ENCODE measurements at places on chromosomes 2 and 18.

- no peak for DNase-seq
Measured at GRCh38 chr2:43251171-43251731, 24.8 kb upstream of the ZFP36L2 start.

DNA sequence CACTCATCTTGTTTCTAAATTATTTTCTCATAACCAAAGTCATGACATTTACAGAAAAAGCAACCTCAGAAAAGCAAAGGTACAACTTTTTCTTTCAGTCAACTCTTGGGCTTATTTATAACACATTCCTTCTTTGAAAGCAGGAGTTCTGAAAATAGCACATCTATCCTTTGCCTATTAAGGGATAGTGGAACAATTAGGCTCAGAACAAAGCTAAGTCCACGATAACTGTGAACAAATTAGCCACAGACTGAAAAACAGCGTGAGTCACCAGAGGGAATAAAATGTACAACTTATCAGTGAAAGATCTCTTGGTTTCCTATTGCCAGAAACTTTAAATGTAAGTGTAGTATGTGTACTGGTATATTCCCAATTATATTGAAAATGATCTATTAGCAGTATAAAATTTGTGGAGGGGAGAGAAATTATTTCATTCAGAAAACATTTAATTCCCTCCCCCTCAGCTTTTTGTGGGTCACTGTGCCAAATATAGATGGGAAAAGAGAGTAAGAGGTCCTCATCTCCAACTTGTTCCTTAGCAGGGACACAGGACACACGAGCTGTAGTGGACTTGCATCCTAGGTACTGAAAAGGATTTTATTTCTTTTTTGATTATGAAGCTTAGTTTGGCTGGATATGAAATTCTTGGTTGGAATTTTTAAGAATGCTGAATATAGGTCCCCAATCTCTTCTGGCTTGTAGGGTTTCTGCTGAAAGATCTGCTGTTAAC, 15.4 kb upstream of the MATN3 start:
- no peak for DNase-seq

DNA sequence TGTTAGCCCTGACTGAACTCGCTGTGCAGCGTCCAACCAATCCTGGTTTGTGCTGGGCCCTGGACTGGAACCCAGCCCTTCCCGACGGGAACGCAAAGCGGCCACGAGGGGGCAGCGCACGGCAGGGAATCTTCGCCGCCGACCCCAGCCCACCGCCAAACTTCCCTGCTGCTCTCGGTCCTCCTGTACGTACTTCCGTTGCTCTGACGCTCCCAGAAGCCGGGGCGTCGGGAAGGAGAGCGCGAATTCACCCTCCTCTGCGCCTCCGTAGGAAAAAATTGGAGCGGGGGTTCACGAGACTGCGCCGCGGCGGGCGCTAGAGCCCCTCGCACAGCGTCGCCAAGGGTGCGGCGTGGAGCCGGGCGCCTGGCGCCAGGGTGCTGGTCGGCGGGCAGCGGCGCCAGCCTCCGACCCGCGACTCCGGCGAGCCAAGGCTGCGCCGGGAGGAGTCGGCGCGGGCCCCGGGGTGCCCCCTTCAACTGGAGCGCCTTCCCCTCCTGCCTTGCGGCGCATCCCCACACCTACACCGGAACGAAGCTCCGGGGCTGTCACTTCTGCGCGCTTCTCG, 873 bp upstream of the SH3RF3 start:
- DNase-seq = peak; percentile 57

GRCh38 chr2:203886661-203887151, 19.1 kb downstream of the CTLA4 start:
- peak; percentile 64 for DNase-seq

DNA sequence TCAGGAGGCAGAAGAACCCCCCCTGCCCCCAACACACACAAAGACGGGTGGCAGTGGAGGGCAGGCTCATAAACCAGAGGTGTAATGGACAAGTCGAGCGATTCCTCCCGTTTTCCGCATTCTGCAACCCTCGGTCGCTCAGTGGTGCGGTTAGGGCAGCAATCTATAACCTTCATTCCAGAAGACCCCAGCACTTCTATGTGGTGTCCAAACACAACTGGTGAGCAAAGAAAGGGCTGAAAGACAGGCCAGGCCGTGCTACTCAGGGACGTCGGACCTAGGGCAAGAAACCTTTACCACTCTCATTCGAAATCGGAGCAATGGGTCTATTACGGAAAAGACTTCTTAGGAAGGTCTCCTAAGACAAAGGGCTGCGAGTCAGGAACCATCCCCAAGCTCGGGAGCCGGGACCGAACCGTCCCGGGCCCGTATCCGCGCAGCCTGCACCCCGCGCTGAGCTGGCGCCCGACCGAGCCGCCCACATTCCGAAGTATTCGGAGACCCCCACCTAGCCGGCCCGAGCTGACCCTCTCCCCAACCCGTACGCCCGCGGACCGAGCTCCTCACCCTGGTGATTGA, 568 bp downstream of the ARL5A start:
- DNase-seq = peak; percentile 9

DNA sequence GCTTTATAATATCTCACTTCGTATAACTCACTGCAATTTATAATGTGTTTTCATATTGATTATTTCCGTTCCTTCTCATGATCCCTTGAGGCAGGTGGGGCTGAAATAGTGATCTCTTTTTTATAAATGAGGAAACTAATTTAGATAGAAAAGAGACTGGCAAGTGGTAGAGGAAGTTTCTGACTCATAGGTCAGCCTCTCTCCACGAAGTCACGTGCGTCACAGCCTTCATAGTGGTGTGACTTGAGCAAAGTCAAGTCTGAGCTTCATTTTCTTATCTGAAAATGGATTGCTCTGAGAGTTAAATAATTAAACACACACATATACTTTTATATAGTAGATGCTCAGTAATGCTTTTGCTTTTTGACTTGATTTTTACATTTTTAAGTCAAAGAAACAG, 19.9 kb downstream of the ABCG5 start:
- DNase-seq = no peak

- no peak for DNase-seq
Measured at GRCh38 chr2:1973636-1974035, 229.3 kb upstream of the PXDN start.

- DNase-seq = no peak
Measured at GRCh38 chr2:126891681-126892500, 6.8 kb upstream of the TEX51 start.

- DNase-seq = no peak
Measured at GRCh38 chr2:175003875-175004729, 1.1 kb downstream of the CHN1 start.

- DNase-seq = no peak
Measured at GRCh38 chr2:26905341-26906198, 57.6 kb downstream of the DPYSL5 start.

DNA sequence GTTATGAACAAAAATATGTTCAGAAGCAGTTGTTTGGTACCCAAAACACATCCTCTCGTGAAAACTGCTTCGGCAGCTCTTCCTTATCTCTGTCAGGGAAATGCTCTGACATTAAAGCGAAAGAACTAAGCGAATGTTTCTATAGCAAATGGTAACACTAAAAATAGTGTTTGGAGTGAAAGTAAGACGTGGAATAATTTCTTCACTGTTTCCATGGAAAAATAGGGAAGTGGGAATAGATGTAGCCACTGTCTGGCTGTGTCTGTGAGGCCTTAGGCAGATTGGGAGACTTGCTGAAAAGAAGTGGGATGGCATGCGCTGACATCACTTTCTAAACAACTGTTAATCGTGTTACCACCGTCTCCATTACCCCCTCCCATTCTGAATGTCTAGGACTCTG, 11.5 kb upstream of the CRACDL start:
- no peak for DNase-seq

GRCh38 chr2:224031358-224031970, 7.6 kb downstream of the SERPINE2 start:
- DNase-seq = no peak

DNA sequence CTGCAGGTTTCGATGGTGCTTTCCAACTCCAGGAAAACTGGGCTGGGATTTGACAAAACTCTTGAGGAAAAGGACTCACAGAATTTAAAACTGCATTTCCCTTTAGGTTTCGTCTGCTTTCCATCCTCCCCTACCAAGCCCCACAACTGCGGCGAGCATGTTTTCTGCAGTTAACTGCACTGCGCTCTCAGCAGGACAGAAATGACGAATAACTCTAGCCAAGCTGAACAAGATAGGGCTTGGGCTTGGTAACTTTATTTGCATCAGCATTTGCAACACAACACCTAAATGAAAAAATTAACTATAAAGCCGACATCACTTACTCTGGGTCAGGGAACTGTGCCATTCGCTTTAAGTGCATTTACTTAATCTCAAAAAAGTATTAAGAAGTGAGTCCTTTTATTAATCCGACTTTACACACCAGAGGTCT, 669 bp upstream of the PIKFYVE start:
- DNase-seq = no peak

- DNase-seq = no peak
Measured at GRCh38 chr2:13143451-13143850, 426.7 kb downstream of the TRIB2 start.

GRCh38 chr2:134683561-134684112, 35.2 kb downstream of the TMEM163 start:
- peak; percentile 24 for DNase-seq

GRCh38 chr2:119553687-119554344, 9.6 kb downstream of the CFAP221 start:
- no peak for DNase-seq

- no peak for DNase-seq
Measured at GRCh38 chr2:177245010-177245422, 19.5 kb downstream of the NFE2L2 start.

DNA sequence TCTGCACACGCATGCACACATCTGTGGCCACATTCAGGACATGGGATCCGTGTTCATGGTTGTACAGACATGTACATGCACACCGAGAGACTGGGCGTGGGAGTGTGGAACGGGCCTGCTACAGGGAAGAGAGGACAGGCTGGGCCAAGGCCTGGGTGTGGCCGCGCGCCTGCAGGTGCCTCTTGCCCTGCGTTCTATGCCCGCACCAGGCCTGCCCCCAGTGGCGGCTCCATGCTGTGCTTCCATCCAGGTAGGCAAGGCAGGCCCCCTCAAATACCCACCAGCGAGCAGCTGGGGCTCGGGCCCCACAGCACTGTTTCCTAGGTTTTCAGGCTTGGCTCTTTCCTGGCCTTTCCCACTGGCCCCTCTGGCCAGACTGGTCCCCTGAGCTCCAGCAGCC, 15.5 kb upstream of the PTMA start:
- DNase-seq = no peak

- DNase-seq = no peak
Measured at GRCh38 chr18:78986018-78986481, 6.4 kb downstream of the SALL3 start.

DNA sequence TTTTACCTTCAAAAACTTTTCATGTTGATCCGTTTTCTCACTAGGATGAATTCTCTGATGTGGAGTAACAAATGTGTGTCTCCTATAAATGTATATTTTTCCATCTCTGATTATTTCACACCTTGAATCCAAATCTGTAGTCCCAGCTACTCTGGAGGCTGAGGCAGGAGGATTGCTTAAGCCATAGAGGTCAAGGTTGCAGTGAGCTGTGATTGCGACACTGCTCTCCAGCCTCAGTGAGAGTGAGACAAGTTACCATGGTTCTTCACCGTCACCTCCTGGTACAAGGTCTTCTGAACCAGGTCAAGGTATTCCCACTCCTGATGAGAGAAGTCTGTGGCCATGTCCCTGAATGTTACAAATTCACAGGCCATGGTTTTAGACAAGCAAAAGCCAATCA, 15.1 kb downstream of the GMCL1 start:
- DNase-seq = no peak

DNA sequence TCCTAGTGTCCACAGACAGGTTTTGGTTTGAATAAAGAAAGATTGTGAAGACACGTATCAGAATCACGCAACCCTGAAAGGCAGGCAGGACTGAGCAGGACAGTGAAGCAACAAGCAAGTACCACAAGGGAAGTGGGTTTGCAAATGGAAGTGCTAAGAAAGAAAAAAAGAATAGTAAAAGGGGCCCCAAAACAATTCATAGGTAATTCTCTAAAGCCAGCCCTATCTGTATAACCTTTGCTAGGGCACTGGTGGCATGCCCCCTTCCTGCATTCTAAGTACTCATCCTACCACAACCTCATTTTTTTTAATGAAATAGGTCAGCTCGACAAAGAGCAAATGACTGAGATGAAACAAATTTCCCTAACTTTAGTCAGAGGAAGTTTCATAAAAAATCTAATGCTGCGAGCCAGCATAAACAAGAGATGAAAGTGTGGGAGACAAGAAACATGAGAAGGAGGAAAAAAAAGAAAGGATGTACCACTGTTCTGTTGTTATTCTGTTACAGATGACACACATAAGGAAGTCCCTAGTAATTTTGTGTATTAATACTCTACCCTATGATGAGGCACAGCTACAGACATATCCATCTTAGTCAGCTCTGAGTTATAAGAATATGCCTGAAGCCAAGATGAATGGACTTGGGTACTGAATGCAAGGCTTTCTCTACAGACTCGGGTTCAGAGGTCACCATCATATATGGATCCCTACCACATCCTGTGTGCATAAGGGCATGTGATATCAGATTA, 32.2 kb downstream of the IKZF2 start:
- DNase-seq = peak; percentile 53

GRCh38 chr2:30109856-30110255, 37.0 kb upstream of the YPEL5 start:
- DNase-seq = no peak

- no peak for DNase-seq
Measured at GRCh38 chr2:108193251-108193650, 46.5 kb upstream of the SULT1C3 start.

GRCh38 chr2:239193925-239194677, 206.7 kb downstream of the HDAC4 start:
- DNase-seq = no peak

DNA sequence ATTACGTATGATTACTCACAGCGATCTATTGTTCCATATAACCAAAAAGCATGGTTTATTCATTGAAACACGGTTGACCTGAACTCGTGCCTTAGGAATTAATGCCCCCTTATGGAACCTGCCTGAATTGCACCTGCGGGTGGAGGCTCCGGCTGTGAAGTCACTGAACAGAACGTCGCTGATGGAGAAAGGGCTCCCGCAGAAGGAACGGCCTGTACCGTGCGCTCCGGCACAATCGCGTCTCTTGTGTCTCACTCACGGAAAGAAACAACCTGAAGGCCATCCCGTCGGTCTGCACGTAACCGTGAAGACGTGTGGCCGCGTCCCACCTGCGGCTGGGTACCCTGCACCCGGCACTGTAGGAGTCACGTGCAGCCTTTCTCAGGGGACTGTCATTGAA, 133.1 kb downstream of the NFATC1 start:
- no peak for DNase-seq

DNA sequence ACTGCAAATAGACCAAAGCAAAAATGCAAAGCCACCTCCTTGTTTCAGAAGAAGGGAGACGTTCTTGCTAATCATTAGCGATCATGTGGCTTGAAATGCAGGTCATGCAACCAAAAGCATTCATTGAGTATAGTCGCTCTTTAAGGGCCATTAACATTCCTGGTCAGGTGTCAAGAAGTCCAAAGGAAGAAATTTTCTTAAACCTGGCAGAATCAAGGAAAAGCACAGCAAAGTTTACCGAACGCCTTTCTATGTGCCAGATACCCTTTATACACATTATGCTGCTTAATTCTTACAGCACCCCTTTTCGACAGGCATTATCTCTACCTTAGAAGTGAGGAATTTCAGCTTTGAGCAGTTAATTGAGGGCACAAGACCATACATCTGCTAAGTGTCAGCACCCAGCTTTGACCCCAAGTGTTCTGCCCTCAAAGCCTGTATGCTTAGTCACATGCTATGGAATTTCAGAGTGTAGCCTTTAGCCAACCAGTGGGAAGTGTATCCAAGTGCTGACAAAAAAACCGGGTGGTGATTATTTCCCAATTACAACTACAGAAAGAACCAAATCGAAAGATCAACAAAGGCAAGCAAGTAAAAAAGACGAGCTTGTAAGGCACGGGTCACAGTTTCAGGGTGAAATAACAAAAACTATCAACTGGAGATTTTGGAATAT, 70.8 kb downstream of the EPHA4 start:
- DNase-seq = no peak
